ENCODE measurements at places on chromosomes 7 and 10.

- peak; percentile 48 for DNase-seq
Observed at GRCh38 chr10:96670786-96671185, 49.5 kb downstream of the PIK3AP1 start.

DNA sequence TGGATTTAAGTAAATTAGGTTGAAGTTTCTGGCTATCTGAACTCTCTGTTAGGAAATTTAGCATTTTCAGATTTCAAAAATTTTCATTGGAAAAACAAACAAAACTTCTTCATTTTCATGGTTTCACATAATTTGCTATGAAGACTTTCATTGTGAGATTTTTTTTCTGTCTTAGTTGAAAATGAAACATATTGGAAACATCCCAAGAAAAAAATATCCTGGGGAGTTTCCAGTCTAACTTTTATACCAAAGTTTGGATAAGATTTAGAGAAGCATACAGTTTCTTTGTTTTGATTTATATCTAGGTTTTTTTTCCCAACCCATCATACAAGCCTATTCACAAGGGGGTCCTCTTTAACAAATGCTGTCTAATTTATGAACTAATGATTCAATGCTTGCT lies 300.5 kb upstream of the SEMA3A start:
- DNase-seq = no peak

GRCh38 chr7:151837285-151838042 lies 39.5 kb downstream of the PRKAG2 start:
- DNase-seq = no peak

- no peak for DNase-seq
Observed at GRCh38 chr7:119562839-119563238, 710.1 kb upstream of the KCND2 start.

DNA sequence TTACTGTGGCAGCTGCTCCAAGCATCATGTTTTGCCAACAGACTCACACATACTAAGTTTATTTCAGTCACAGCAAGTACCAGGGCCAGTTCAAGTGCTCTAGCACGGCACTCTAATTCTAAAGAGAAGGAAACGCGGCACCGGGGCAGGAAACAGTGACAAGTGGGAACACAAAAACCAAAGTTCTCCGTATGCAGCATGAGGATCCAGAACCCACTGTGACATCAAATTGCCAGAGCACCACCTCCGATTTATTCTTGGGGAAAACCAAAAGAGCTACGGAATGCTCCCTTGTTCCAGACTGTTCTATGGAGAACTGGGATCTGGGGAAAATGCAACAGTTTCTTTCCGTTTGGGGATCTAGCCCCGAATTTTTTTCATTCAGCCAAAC lies 448 bp upstream of the PTER start:
- no peak for DNase-seq
